ENCODE measurements at places on chromosomes 12 and 14. TPM values are rescaled to one million over a fixed set of nuclear protein-coding genes. Genes with fewer than 3 reads are reported as not detected.

The PFKM gene
- 9.2 TPM for polyA plus RNA-seq

The FOXG1 gene
- polyA plus RNA-seq, result not detected

The IL26 gene
- not detected for polyA plus RNA-seq

The LHX5 gene
- polyA plus RNA-seq, result not detected

The RASSF9 gene
- polyA plus RNA-seq, result 0.86 TPM

The C14orf180 gene
- polyA plus RNA-seq, result 105 TPM

The KRT74 gene
- polyA plus RNA-seq, result not detected

The FLVCR2 gene
- polyA plus RNA-seq, result 5.1 TPM

The RNASE3 gene
- polyA plus RNA-seq, result 1.4 TPM

The ARHGEF25 gene
- 69.7 TPM for polyA plus RNA-seq

The RNASE7 gene
- not detected for polyA plus RNA-seq

The OTOGL gene
- 0.03 TPM for polyA plus RNA-seq

The MANSC1 gene
- 14.2 TPM for polyA plus RNA-seq

Data from adipose tissue (tissue), 3 donors.